HCEC 1CT (cell line): ENCODE measurements at places on chromosomes 5 and 9.

DNA sequence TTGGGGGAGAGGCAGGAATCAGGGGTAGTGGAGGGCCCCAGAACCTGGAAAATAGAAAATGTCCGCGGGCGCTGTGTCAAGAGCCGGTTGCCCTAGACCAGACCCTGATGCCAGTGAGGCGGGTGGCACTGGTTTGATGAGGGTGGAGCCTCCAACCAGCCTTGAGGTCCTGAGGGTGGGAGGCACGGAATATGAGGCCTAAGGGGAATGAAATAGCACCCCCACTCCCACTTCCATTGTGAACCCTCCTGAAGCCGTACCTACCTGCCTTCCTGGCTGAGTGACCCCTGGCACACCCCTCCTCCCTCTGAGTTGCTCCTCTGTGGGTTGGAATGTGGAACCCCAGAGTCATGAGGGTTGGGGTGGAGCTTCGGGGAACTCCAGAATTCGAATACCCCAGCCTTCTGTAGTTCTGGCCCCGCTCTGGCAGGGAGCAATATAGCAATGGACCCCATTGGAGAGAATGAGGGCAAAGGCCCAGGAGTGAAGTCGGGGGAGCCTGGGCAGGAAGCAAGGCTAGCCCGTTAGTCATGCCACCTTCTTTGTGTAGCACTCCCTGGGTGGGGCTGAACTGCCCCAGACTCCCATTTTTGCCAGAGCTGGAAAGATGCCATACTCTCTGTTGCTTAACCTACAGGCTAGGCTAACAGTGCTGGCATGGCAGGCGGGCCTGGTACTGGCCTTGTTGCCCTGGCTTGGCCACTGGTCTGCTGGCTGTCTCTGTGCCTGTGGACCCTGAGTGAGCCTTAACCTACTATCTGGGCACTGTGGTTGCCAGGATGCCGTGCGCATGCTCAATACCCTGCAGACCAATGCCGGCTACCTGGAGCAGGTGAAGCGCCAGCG, 1.0 kb downstream of the FPGS start:
- peak; percentile 20 for DNase-seq

GRCh38 chr9:131999692-132000551, 79.7 kb downstream of the MED27 start:
- peak; percentile 93 for DNase-seq

DNA sequence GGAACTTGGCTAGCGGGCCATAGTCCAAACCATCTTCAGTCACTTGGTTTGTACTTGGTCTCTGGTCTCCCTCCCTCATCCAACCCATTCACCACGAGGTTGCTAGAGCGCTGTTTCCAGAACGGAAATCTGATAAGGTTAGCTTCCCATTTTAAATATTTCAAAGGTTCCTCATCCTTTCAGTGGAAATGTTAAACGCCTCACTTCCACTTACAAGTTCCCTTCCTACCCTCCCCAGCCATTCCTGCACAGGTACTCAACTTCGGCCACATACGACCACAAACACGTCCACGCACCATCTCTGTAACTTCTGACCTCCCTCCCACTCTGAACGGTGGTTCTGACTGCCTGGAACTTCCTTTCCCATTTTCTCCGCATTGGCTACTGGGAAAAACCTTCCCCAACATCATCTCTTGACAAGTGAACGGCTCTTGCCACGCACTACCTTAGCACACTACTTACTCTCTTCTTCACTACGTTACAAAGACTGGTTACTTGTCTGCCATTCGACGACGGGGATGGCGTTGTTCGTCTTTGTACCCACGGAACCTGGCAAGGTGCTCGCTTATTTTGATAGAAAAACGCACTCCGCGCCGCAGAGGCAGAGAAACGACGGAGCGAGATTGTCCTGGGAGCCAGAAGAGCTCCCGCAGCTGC, 629 bp downstream of the CCNH start:
- DNase-seq = peak; percentile 57

- no peak for DNase-seq
Observed at GRCh38 chr9:135608294-135608998, 30.9 kb downstream of the GLT6D1 start.

GRCh38 chr5:24118351-24118750, 526.4 kb downstream of the CDH10 start:
- DNase-seq = no peak

GRCh38 chr5:112125903-112126302, 293.2 kb downstream of the EPB41L4A start:
- no peak for DNase-seq

DNA sequence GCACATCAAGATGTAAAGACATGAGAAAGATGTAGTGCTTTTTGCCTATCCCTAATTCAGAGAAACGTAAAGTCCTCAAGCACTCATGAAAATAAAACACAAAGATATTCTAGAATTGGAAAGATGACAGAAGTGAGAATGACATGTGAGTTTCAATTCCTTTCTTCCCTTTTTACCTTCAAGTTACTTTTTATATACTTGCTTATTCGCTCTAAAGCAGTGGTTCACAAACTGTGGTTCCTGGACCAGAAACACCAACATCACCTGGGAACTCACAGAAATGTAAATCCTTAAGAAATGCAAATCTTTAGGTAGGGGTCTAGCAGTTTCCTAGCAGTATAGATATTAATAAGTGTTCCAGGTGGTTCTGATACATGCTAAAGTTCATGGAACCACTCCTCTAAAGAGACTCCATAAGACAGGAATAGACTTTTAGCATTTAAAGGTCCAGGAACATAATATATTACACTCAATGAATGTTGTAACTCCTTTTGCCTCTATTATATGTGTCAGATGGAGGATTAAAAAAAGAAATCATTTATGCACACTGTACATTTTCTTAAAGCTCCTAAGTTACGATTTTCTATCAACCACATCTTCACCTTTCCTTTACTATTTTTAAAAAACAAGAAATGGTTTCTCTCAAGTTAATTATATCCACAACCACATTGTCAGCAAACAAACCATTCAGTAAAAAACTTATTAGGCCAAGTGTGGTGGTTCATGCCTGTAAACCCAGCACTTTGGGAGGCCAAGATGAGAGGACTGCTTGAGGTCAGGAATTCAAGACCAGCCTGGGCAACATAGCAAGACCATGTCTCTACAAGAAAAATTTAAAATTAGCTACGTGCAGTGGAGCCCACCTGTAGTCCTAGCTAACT, 39.9 kb downstream of the ERP44 start:
- no peak for DNase-seq

DNA sequence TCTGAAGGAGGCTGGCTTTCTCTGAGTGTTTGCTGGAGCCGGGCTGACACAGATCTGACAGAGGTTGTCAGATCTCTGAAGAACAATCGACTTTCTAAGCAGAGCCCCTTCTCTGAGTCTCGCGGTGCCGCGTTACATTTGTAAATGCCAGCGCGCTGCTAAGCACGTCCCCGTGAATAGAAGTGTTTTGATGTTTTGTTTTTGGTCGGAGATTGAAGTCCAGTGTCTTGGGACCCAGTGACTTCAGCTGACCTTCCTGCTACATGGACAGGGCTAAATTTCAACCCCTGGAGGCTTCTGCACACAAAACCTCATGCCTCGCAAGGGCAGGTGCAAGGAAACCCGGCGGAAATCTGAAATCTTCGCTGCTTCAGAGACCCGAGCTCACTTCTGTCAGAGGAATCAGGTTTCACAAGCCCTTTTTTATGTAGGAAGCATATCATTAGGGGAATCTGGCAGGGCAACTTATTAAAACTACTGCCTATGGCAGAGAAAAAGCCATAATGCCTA, 27.2 kb downstream of the NEUROG1 start:
- DNase-seq = no peak

- no peak for DNase-seq
Observed at GRCh38 chr9:35760651-35761050, 6.6 kb upstream of the MSMP start.

GRCh38 chr9:80197661-80198060, 625.9 kb downstream of the TLE4 start:
- DNase-seq = peak; percentile 60

GRCh38 chr5:125722550-125722949, 700.7 kb upstream of the GRAMD2B start:
- no peak for DNase-seq
